H4 (cell line): ENCODE measurements at places on chromosomes 5 and 9.

DNA sequence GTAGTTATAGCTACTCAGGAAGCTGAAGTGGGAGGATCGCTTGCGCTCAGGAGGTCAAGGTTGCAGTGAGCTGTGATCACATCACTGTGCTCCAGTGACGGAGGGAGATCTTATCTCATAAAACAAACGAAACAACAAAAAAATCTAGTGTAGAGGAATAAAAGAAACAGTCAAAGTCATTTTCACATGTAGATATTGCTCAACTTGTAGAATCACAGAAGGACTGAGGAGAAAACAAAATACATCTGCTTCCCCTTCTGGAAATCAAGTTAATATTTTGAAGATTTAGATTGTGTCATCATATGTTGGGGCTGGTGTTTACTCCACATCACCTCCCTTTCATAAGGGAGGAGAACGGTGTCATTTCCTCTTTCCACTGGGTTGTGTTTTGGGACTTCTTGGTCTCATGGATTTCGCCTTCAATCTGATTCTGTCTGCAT lies 8.2 kb upstream of the SLC46A2 start:
- no peak for DNase-seq

DNA sequence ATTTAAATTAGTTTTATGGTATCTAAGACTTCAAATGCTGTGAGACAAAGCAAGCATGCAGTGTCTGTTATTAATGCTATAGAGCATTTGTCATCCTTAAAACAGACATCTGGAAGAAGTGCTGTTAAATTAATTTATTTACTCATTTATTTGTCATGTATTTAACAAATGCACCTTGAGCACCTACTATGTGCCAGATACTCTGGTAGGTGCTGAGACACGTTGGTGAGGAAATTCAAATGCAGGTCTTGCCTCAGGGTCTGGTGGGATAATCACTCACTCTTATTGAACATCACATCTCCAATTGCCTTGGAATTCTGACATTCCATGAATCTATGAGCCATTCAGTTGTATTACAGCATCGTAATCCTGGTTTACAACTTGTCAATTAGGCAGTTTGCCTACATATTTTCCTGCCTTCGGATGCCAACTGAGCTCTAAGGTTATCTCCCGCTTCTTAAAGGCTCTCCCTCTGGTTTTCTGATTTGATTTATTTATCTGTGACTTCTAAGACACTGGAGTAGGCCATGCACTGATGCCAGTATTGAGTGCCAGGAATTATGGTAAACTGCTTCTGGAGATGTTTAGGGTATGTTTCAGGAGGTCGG lies 56.0 kb upstream of the RPS23 start:
- DNase-seq = no peak

DNA sequence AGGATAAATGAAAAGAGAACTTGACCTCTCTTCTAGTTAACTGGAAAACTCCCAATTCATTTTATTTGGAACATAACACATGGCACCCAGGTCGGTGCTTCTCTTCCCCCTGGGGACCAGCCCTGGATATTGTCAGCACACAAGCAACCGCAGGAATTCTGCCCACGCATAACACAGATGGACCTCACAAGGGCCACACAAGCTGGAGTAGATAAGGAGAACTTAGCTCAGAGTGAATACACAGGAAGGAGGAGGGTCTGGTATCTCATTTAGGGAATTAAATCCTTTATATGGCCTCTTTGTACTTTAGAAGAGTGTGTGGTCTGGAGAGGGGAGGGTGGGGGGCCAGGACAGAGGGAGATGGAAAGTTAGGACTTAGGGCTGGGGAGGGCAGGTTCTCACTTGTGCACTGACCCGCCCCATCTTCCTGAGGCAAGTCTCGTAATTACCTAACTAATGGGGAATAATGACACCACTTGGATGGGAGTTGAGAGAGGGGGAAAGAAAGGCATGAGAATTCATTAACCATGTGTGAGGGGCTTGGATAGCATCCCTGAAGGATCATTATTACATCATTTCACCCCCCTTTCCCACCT lies 341.2 kb upstream of the WWC1 start:
- DNase-seq = peak; percentile 86

DNA sequence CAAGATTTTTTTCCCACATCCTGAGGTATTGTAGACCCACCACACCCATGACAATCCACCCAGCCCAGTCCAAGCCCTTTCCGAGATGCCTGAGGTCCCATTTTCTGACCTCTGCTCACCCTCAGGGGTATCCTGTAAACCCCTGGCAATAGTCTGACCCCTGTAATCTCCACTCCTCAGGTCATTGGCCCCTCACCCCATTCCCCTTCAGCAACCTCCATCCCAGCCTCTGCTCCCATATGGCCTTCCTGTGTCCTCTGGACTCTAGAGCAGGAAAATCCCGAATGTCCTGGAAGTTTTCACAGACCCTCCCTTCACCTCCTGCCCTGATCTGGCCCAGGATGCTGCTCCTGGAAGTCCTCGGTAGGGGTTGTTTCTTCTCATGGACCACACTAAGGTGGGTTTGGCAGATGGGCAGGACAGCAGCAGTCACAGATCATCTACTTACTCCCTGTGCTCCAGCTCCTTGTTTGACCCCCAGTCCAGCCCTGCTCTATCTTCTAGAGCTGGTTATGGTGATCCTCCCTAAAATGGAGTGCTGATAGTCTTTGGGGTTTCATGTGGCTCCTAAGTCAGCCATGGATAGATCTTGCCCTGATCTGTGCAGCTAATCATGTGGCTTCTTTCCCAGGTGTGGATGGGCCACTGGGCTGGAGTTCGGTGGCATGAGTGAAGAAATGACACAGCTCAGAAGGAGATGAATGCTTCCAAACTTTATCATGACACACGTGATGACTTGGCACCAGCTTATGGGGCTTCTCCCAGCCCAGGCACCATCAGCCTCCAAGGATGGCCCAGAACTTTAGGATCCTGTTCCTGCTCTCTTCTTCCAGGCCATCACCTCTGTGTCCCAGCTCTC lies 12.0 kb upstream of the ACSL6 start:
- DNase-seq = no peak

DNA sequence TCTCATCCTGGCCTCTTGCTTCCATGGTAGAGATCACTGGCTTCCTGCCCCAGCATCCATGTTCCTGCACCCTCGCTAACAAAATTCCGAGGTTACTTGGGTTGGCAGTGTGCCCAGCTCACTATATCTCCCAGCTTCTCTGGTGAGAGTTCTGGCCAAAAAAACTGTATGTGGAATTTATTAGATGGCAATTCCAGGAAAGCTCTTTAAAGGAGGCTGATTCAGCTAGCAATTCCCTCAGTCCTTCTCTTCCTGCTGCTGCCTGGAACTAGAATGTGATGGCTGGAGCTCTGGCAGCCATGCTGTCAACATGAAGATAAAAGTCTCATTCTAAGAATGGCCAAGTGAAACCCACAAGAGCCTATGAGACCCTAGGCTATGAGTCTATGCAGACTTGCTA lies 88.8 kb downstream of the SECISBP2 start:
- DNase-seq = peak; percentile 40

GRCh38 chr5:39539470-39539869 lies 114.7 kb upstream of the DAB2 start:
- no peak for DNase-seq

- no peak for DNase-seq
These were observed 246.6 kb upstream of the IL12B start for GRCh38 chr5:159576902-159577301.

GRCh38 chr5:173472164-173472563 lies 143.9 kb upstream of the STC2 start:
- peak; percentile 95 for DNase-seq

- DNase-seq = no peak
These were observed 113.8 kb downstream of the MEF2C start for GRCh38 chr5:88769165-88769564.

- DNase-seq = peak; percentile 51
These were observed 9.3 kb upstream of the ANKDD1B start for GRCh38 chr5:75601996-75602395.

- peak; percentile 87 for DNase-seq
These were observed 24.2 kb upstream of the NREP start for GRCh38 chr5:111781200-111781599.

DNA sequence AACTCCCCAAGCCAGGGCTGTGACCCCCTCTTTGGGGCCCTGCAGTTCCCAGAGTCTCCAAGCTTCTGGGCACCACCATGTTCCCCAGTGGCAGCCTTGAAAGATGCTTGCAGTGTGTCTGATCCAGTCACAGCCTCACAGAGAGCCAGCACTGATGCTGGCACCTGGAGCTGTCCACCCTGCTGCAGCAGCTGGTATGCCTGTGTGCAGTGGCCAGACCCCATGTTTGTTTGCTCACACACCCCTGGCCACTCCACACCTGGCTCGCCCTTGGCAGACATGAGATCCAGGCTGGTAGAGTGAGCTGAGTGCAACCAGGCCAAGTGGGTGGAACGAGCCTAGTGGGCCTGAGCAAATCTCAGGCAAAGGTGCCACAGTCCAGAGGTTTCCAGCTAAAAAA lies 106.0 kb downstream of the C9orf50 start:
- no peak for DNase-seq

DNA sequence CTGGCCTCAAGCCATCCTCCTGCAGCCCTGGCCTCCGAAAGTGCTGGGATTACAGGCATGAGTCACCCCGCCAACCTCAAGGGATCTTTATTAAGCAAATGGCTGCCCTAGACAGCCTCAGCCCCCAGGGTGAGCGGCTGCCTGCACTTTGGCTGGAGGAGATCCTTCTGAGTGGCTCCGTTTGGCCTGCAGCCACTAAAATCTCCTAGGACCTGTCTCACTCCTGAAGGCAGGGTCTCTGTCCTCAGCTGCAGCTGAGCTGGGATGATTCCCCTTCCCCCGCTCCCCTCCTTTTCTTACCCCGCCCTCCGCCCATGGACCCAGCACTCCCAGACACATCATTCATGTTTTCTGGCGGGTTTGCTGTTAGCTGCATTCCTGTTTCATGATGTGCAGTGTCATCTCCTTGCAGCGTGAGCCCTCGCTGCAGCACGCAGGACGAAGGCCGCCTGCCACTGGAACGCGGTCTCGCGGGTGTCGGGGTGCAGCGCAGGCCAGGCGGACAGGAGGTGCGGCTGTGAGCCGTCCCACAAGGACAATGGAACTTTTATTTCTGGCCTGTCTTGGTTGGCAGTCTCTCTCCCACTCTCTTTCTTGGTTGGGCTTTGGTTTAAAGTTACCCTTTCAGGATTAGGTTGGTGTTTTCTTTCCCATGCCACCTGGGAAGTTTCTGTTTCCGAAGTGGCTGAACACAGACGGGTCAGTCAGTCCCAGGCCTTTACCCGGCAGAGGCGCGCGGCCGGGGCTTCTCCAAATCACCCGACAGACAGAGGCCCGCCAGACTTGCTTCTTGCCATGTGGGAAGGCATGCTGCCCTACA lies 137.1 kb downstream of the FOXD1 start:
- DNase-seq = peak; percentile 91

DNA sequence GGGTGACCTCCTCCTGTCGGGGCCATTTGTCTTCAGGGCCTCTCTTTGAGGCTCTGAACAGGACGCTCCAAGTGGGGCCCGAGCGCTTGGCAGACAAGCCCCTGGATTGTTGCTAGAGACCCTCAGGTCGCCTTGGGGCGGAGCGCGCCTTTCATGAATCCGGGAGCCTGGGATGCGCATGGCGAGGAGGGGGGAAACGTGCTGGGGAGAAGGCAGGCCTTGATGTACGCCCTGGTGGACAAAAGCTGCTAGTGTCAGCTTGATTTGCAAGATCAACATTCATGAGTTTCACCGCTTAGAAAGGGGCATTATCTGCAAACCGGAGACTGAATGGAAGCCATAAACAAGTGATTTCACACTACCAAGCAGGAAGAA lies 226.3 kb downstream of the SMARCA2 start:
- no peak for DNase-seq

GRCh38 chr9:80147866-80148265 lies 576.1 kb downstream of the TLE4 start:
- DNase-seq = no peak

GRCh38 chr5:20029266-20029665 lies 41.3 kb upstream of the CDH18 start:
- no peak for DNase-seq

DNA sequence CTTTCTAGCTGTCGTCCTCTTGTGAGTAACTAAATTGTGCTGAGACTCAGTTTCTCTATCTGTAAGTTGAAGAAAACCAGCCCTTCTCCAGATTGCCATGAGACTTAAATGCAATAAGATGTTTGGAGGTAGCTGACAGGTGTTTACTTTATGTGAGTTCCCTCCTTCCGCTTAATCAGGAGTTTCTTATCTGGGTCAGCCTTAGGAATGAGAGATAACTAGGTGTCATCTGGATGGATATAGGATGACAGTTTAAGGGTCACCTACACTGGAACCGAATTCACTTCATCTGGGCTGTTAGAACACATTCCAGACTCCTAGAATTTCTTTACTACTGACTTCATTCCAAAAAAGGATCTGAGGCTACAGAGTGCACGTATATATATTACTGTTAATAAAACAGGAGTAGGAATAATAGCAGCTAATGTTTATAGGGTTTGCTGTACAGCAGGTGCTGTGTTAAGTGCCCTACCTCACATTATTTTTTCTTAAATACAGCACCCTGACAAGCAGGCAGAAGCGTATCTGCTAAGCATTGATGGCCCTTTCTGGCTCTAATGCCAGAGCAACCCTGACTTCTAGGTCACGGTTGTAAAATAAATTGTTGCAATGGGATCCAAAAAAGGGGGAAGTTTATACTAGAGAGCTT lies 30.0 kb upstream of the CPEB4 start:
- no peak for DNase-seq

- no peak for DNase-seq
These were observed 15.0 kb upstream of the GPX3 start for GRCh38 chr5:151005187-151005949.

DNA sequence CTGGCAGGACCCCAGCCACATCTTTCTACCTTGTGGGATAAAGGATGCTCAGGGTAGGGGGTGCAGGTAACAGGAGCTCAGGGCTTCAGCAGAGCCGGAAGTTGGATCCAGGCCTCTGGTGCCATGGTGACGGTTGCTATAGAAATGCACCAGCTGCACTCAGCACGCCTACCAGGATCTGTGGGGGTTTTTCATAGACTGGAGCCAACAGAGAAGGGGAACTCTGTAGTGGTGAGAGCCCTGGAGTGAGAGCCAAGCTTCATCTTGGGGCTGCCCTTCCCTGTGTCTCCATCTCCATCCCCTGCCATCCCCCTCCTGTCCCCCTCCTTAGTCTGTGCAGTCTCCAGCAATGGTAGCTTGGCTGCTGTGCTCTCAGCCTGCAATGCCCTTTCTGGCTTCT lies 27.5 kb upstream of the BOD1 start:
- no peak for DNase-seq

DNA sequence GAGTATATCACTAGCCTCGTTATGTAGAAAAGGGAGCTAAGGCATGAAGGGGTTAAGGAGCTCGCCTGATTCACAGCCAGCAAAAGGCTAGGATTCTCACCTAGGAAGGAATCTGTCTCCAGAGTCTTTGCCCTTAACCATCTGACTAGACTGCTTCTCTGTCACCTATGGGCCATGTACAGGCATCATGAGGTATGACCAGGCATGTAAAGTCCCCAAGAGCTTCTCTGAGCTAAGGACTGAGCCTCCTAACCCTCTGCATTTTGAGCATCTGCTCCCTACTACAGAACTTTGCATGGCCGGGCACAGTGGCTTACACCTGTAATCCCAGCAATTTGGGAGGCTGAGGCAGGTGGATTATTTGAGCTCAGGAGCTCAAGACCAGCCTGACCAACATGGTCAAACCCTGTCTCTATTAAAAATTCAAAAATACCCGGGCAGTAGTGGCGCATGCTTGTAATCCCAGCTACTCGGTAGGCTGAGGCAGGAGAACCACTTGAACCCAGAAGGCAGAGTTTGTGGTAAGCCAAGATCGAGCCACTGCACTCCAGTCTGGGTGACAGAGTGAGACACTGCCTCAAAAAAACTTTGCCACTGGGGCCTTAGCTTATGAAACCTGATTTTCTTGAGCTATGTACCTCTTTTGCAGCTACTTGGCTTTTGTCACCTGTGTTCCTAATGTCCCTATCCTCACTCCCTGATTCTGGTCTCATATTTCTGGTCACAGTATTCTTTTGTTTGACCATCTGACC lies 33.2 kb upstream of the IL7R start:
- no peak for DNase-seq
